ENCODE measurements at places on chromosomes 2 and 18. TPM values are rescaled to one million over a fixed set of nuclear protein-coding genes. Genes with fewer than 3 reads are reported as not detected.

DNA sequence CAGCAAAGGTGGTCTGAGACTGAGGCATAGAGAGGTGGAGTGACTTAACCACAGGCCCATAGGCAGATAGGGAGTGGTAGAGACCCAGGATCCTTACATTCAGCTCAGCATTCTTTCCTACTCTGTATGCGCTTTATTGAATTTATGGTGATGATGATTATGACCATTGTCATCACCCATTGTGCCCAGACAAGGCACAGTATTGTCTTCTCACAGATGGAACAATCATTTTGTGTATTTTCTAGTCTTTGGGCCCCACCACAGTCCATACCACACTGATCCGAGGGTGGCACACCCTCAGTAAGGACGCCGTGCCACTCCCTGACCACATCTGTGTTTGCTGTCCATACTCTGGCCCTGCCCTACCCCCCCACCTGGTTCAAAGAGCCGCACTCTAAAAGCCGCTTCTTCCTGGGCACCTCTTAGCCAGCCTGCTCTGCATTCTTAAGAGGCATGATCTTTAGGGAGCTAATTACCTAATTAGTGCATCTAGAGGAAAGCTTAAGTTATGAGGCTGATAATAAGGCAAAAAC lies 179.6 kb upstream of the SMAD2 start:
- DNase-seq: no peak

DNA sequence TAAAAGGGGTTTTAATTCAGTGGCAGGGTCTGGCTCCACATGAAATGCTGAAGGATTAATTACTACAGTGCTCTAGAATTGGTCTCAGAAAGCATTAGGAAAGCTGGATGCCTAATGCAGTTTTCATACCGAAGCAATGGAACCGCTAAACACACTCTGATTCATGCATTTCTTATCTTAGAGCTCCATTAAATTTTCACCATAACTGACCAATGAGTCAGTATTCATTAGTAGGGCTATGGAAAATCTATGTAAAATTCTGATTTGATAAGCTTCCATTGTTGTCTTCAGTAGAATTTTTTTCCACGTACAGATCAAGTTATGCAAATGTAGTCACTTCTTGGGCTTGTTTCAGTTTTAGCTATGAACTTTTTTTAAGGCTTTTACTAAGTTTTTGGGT lies 359.9 kb downstream of the ARHGAP15 start:
- no peak for DNase-seq

DNA sequence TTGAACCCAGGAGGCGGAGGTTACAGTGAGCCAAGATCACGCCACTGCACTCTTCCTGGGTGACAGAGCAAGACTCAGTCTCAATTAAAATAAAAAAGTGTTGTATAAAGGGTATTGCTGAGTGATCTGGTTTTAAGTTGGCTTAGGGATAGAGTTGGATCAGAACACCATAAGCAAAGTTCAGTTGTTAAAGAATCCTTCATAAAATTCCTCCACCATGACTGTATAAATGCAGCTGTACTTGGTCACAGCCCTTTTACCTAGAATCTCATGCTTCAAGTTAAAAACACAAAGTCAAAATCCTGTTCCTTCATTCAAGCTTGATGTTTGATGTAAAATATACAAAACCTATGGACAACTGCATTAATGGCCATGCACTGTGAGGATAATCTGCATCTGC lies 33.4 kb upstream of the PNO1 start:
- DNase-seq: no peak

GRCh38 chr2:68514316-68514929 lies 47.0 kb downstream of the APLF start:
- DNase-seq: no peak

DNA sequence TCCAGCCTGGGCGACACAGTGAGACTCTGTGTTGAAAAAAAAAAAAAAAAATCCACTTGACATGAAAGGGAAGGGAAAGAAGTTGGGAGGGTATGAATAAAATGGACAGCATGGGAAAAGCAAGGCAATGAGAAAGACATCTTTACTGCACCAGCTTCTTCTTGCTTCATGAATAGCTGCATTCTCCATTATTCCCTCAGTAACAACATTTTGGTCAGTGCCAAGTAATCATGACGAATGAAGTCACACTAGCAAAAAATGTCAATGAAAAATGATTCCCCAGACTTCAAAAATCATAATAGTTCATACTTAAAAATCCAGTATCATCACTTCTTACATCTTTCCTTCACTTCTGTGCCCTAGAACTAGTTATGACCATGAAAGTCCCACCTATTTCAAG lies 30.4 kb downstream of the ADAM17 start:
- DNase-seq: no peak

DNA sequence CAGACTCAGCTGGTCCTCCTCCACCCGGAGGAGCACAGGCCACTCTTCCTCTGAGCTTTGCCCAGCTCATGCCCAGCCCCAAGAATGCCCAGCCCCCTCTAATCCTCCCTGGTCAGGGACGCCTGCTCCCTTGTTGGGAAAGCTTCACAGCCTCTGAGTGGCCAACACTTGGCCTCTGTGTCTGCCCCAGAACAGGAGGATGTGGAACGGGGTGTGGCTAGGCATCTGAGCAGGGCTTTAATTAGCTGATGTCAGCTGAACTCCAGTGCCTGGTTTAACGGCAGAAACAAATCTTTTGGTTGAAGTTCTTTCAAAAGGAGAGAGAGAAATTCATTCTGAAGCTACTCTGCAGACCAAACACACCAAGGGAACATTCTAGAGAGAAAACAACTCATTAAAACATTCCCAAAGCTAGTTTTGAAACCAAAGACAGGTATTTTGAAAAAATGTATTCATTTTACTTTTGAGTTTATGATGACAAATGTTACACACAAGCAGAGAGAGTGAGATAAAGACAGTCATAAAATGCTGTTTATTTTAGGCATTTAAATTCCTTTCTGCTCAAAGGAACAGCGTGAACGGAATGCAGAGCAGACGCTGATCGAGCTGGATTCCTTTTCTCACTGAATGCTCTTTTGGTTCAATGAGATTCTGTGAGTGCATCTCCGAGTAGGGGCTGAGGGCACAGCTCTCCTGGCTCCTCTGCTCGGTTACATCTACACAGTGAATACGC lies 63.8 kb downstream of the RTP5 start:
- DNase-seq: no peak

- DNase-seq: no peak
These were observed 7.8 kb downstream of the RAX start for GRCh38 chr18:59265246-59265973.

- no peak for DNase-seq
These were observed 199.3 kb downstream of the NCK2 start for GRCh38 chr2:105943977-105944376.

- DNase-seq: no peak
These were observed 33.0 kb downstream of the GPR75 start for GRCh38 chr2:53826587-53827397.

GRCh38 chr18:31596081-31596872 lies 4.6 kb downstream of the TTR start:
- DNase-seq: peak; percentile 82

Gene ASIC4
- 0.49 TPM for total RNA-seq

Gene TLX2
- not detected for total RNA-seq

Gene FZD7
- 50.2 TPM for total RNA-seq

Gene DSC1
- total RNA-seq: 150 TPM

Gene ANKAR
- 15.9 TPM for total RNA-seq

Gene FTCDNL1
- total RNA-seq: 2.2 TPM

Gene SH2D6
- not detected for total RNA-seq

Gene UGT1A4
- total RNA-seq: not detected
